LHCN-M2 (cell line): ENCODE measurements at places on chromosomes 16 and 17. TPM values are rescaled to one million over a fixed set of nuclear protein-coding genes. Genes with fewer than 3 reads are reported as not detected.

NR1D1 gene
- 1.5 and 3.4 TPM in 2 replicates for total RNA-seq

NACA2 gene
- total RNA-seq, result not detected in 2 replicates

HSD17B2 gene
- 3.0 and 6.5 TPM in 2 replicates for total RNA-seq

- no peak for DNase-seq
Measured at GRCh38 chr16:4184038-4184702, 57.7 kb downstream of the SRL start.

GRCh38 chr16:17350207-17350606 lies 120.6 kb downstream of the XYLT1 start:
- DNase-seq, result no peak
